Right atrium auricular region (tissue), 2 donors: ENCODE measurements at places on chromosomes 13 and 19.

DNA sequence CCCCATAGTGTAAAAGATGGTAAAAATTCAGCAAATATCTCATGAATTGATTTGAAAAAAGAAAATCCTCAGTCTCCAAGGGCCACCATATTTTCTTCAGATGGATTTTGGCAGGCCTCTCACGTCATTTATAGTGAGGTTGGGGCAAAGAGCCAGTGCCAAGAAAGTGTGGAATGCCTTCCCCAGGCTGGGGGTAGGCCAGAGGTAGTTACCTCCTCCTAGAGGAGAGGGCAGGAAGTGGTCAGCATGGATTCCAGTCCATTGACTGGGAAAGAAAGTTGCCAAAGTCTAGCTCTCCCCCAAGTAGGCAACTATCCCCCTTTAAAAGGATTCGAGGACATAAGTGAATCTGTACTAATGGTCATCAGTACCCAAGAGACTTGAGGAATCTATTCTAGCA is 68.4 kb upstream of the KCTD4 start:
- no peak for DNase-seq

DNA sequence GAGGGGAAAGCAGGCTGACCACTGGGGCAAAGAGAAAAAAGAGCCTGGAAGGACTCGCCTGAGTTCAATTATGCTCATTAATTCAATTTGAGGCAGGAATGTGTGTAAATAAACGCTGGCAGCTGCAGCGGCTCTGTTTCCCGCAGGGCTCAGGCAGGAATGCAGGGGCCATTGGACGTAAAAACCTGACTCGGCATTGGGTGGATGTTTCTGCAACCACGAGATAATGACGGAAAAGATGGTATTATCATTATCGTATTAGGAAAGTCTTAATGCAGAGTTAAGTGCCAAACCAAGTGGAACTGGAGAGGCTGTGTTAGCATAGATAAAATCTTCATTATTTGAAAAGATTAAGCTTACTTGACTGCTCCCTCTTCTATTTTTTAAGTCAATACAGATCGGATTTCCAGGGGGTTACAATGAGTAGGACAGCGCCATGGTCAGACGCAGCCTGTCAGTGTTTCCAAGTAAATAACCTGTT is 169.8 kb downstream of the SHISA2 start:
- no peak for DNase-seq

DNA sequence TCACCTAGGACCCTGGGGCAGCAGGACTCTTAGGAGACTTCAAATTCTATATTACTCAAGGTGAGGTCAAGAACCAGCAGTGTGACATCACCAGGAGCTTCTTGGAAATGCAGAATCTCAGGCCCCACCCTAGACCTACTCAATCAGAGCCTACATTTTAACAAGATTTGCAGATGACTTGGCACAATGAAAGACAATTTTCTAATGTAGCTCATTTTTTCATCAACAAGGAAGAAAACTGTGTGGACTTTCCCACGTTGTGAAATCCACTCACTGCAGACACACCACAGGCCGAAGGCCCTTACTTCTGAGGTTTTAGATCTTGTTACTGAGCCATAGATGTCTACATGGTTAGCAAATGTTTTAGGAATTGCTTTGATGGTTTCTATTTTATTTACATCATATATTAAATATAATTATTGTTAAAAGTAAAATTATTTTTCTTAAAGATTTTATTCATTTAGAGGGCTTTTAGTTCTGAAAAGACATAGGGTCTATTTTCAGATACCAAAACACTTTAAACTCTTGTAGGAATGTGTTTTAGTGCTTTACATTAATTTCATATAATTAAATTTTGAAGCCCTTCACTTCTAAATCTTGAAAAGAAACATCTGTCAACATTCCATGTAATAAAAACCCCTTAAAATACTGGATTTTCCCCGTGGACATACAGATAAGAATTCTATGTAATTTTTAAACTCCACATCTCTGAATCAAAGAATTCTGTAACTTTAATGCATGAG is 18.5 kb upstream of the STARD13 start:
- no peak for DNase-seq

DNA sequence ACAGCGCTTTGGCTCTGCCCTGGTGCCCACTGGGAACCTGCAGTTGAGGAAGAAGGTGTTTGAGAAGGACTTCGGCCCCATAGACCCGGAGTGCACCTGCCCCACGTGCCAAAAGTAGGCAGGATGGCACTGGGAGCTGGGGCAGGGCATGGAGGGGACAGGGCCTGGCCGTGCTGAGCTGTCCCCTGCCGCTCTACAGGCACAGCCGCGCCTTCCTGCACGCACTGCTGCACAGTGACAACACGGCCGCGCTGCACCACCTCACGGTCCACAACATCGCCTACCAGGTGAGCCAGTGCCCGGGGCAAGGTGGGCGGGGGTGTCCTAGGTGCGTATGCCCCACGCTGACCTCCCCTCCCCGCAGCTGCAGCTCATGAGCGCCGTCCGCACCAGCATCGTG is 5.1 kb upstream of the DNM2 start:
- no peak for DNase-seq
